Activated T-cell treated with anti-CD3 and anti-CD28 coated beads, Interleukin-2, amount 50 U/mL, for 48 hours (primary cell): ENCODE measurements at places on chromosomes 6 and 20.
A peak's percentile ranks its signal among the peaks of the same experiment; 100 is the strongest.

DNA sequence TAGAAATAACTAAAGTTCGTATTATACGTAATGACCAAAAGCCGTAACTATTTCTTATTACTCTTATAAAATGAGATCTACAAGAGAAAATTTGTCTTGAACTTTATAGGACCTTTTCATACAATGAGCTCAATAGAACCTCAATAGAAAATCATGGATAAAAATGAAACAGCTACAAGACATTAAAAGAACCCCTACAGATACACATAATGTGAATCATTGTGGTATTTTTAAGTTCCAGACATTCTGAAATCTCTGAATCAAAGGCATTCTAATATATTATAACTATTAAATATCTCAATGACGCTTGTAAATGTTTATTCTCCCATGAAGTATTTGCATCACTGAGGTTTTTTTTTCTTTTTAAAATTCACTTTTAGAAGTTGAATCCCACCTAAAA, 22.2 kb upstream of the POU3F2 start:
- DNase-seq: no peak

DNA sequence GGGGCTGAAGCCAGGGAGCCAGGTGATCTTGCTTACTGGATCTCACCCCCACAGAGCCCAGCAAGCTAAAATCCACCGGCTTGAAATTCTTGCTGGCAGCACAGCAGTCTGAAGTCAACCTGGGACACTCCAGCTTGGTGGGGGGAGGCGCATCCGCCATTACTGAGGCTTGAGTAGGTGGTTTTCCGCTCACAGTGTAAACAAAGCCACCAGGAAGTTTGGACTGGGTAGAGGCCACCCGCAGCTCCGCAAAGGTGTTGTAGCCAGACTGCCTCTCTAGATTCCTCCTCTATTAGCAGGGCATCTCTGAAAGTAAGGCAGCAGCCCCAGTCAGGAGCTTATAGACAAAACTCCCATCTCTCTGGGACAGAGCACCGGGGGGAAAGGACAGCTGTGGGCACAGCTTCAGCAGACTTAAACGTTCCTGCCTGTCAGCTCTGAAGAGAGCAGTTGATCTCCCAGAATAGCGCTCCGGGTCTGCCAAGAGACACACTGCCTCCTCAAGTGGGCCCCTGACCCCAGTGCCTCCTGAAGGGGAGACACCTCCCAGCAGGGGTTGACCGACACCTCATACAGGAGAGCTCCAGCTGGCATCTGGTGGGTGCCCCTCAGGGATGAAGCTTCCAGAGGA, 206.3 kb upstream of the KHDRBS2 start:
- no peak for DNase-seq

GRCh38 chr6:104689551-104690205, 170.0 kb downstream of the HACE1 start:
- DNase-seq: no peak

GRCh38 chr20:50385733-50386640, 124.2 kb upstream of the PTPN1 start:
- peak; percentile 67 for DNase-seq

- DNase-seq: no peak
These were observed 76.6 kb upstream of the RBM24 start for GRCh38 chr6:17204533-17204932.

- no peak for DNase-seq
These were observed 49.1 kb upstream of the PTPRT start for GRCh38 chr20:43238833-43239232.

DNA sequence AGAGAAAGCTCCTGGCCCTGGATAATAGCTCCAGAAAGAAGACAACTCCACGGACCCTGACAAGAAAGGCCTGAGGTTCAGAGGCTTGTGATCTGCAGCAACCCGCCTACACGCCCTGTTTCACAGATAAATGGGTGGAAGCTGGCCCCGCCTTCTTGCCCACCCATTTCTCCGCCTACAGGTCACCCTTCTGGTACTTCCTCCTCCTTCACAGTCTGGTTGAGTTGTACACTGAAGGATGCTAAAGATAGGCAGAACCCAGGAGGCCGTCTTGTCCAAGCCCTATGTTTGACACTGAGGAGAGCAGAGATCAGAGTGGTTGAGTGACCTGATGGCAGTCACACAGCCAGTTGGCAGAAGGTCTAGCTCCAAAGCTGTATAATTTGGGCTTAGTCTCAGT, 34.2 kb upstream of the MDGA1 start:
- peak; percentile 66 for DNase-seq

- DNase-seq: peak; percentile 65
These were observed 3.5 kb downstream of the ZFAND3 start for GRCh38 chr6:37822851-37823682.

GRCh38 chr20:56730003-56730402, 100.9 kb downstream of the TFAP2C start:
- no peak for DNase-seq

GRCh38 chr6:130557481-130558112, 191.8 kb downstream of the TMEM200A start:
- DNase-seq: no peak

GRCh38 chr6:10771371-10771894, 23.8 kb downstream of the TMEM14B start:
- no peak for DNase-seq

GRCh38 chr6:55994531-55994930, 119.1 kb upstream of the BMP5 start:
- no peak for DNase-seq

DNA sequence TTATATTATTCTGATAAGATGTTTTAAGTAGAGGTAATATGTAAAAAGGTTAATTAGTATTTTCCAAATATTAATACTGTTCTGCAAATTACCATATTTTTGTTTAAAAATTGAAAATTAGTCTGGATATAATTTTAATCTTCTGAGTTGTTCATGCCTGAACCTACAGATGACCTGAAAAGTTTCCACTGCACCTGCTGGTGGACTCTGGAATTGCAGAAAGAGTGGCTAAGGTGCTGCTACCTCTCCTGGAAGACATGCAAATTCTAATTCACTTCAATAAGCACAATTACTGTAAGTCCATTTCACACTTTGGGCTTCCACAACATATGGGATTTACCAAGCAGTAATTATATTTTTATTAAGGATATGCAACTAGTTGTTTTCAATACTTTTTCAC, 77.7 kb upstream of the OLIG3 start:
- DNase-seq: peak; percentile 75

GRCh38 chr6:5080574-5080973, 4.6 kb upstream of the PPP1R3G start:
- DNase-seq: no peak

DNA sequence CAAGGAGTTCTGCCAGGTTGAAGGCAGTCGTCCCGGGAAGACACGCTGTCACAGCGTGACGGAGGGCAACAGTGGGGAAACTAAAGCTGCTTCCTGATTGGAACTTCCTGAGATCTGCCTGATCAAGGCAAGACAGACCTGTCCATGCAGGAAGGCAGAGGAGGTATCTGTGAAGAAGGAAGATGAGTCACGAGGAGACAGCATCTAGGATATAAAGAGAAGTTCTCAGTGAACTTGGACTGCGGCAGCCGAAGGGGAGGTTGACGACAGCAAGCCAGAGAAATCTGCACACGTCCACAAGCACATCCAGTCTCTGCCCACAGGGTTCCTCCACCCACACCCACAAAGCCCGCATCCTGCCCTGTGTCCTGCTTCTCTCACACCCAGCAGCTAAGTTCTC, 38.6 kb downstream of the PREP start:
- DNase-seq: no peak

DNA sequence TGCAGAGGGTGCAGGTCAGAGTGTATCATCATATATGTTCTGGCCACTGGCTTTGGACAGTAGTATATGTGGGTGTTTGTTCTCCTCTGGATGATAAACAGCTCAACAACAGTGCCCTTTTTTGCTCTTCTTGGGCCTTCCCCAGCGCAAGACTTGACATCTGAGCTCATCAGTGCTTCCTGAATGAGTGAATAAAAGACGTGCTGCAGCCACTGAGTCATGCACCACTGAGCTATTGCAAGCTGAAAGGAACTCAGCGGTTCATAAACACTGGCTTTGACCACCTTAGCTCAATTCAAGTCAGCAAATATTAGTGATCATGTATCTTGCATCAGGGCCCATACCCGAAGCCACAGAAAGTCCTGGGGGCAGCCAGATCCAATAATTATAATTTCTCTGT, 105.3 kb upstream of the KCNG1 start:
- DNase-seq: peak; percentile 34

DNA sequence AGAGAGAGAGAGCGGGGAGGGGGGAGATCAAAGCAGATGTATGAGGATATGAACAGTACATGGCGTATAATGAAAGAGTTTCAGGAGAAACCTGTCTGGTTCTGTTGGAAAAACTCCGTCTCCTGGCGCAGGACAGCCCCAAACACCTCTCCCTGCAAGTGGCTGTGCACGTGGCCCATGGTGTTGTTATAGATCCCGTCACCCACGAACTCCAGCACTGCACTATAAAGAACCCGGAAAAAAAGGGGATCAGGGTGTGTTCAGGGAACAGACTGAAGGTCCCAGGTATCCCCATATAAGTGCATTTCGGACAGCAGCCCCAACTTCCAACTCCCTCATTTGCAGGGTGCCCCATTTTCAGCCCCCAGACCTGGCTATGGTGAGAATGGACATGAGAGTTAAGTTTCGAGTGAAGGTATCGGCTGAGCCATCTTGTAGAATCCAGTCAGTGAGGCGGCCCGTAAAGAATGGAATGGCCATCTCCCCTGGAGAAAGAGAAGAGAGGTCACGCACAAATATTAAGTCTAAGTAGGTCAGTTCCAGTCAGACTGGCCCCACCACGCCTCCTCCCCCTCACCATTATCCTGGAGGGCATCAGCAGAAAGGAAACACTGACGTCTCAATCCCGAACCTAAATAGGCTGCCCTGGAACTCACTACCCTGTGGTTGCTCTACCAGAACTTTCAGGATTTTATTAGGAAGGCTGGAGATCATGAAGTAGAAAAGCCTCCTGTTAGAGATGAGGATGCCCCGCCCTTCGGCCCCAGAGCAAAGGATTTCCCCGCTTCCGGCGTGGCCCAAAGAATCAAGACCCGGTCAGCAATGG, 1.3 kb downstream of the TAP1 start:
- DNase-seq: peak; percentile 61

DNA sequence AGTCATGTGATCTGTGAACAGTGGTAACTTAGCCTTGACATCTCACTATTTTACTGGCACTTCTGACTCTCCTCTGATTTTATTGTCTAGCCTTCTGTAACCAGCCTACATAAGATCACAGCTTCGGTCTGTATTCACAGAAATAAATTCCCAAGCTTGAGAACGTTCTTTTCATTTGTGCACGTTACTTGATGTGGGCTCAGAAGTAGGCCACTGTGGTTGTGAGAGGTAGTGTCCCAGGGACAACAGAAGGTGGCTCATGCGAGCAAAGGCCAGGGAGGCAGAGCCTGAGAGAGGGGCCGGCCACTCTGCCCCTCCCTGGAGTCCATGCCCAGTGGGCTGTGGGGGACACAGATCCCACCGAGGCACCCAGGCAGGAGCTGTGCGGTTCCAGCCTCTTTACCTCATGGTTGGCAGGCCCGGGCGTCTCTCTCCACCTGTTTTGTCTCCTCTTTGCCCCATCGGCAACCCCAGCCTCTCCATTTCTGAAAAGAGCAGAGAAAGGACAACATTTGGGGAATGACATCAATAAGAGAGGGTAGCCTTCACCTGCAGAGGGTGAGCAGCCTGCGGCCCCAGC, 207.5 kb upstream of the CST7 start:
- DNase-seq: no peak

- peak; percentile 70 for DNase-seq
These were observed 744 bp downstream of the RAB23 start for GRCh38 chr6:57221191-57221935.

DNA sequence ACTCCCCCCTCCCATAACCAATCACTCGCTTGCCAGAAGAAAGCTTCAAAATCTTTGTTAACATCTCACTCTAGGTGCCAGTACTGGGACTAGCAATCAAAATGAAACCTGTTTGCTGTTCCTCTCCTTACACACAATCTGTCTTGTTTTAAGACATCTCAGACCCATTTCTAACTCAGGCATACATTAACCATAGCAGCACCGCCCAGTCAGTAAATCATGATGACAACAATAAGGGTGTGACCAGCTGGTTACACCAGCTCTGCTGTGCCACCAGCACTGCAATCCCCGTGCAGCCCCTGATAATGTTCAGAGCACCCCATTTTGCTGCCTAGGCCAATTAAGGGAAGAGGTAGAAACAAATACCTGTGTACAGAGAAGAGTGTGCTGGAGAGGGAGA, 185.2 kb upstream of the TAB2 start:
- DNase-seq: no peak

- peak; percentile 67 for DNase-seq
These were observed 804 bp downstream of the ELOVL5 start for GRCh38 chr6:53347921-53348370.

DNA sequence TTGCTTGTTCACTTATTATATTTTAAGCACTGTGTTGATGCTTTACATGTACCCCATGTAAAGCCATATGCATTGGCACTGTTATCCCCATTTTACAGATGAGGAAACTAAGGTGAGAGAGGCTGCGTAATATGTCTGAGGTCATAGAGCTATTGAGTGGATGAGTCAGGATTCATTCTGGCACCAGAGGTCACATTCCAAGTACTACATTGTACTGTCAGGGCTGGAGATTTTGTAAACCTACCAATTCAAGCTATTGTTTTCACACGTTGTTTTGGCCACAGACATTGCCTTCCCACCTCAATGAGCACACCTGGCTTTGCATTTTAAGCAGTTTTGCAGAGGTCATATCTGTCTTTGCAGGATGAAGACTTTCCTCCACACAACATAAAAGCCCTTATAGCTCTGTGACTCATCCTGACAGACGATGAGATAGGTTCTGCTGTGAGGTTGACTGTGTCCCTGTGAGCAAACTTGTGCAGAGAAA, 33.2 kb downstream of the ANKS1A start:
- DNase-seq: no peak

- DNase-seq: no peak
These were observed 19.3 kb upstream of the AHCY start for GRCh38 chr20:34322267-34323105.

DNA sequence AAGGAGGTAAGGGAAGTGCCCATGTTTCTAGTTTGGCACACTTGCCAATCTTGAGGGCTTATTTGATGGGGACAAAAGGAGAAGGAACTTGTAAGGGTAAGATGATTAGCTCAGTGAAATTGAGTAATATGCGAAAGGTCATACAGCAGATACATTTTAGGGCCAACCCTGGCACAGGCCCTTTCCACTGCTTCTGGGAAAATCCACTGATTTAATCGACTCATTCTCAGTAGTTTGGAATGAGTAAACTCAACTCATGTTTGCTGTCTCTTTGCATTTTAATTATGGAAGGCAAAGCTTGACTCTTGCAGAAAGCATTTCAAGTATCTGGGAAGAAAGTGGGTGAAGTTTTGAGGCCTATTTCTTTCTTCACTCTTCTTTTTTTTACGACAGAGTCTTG, 20.0 kb downstream of the PHF20 start:
- no peak for DNase-seq

DNA sequence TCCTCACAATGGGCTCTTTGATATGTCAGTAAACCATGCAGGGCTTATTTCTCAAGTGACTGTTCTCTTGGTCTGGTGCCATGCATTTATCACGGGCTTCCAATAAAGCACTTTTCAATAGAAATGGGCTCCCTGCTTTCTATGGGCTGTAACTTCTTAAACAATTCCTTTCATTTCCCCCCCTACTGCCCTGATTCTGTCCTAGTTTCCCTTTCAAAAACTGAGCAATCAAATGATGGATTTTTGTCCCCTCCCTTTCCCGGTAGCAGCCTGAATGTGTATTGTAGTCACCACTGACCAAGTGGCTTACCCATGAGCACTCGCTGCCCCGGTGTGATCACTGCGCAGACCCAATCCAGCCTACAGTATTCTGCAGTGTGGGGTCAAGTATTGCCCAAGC, 13.9 kb downstream of the RPS10 start:
- DNase-seq: no peak
